ENCODE measurements at places on chromosomes 16 and 17.

DNA sequence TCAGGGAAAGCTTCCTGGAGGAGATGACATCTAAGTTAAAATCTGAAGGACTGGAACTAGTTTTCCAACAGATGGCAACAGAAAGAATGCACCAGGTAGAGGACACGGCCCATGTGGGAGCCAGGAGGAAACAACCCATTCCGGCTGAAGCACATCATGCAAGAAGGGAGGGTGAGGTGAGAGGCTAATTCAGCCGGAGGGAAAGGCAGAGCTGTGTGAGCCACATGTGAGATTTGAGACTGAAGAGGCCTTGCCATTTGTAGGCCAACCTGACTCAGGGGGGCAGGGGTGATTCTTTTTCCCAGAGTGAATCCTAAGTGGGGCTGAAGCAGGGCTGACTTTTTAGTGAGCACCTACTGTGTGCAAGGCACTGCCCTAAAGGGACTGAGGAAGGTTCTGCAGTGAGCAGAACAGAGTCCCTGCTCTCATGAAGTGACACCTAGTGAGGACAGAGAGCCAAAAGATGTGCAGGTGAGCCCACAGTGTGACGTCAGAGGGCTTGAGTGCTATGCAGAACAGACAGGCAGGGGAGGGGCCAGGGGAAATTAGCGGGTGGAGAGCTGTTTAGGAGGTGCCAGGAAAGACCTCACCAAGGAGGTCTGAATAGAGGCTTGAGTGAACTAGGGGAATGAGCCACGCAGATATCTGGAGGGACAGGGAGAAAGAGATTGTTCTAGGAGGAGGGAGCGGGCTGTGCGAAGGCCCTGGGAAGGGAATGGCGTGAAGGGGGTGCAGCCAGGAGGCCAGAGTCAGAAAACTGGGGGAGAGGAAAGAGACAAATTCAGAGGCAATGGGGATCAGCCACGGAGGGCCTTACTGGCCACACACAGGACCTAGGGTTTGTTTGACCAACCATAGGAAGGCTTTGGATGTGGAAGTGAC lies 19.8 kb upstream of the IL21R start:
- DNase-seq, result no peak

DNA sequence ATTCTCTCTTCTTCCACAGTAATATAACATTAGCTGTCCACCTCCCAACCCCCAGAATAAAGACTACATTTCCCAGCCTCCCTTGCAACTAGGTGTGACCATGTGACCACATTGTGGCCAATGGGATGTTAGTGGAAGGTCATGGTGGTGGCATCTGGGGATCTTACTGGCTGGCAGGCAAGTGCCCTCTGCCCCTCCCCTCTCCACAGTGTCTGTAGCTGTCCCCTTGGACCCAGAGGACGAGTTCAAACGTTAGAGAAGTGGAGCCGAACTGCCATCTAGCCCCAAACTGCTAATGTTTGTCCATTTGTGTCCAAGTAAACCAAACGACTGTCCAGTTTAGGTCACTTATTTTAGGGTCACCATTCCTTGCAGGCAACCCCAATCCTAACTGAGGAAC lies 26.6 kb upstream of the KCNG4 start:
- DNase-seq, result no peak

DNA sequence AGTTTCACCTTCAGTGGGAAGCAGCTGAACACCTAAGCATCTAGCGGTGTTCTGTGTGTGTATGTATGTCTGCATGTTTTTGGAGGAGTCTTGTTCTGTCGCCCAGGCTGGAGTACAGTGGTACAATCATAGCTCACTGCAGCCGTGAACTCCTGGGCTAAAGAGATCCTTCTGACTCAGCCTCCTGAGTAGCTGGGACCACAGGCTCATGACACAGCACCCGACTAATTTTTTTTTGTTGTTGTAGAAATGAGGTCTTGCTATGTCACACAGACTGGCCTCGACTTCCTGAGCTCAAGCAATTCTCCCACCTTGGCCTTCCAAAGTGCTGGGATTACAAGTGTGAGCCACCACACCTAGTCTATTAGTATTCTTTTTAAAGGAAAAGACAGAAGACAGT lies 30.2 kb upstream of the FAAP100 start:
- DNase-seq, result no peak

DNA sequence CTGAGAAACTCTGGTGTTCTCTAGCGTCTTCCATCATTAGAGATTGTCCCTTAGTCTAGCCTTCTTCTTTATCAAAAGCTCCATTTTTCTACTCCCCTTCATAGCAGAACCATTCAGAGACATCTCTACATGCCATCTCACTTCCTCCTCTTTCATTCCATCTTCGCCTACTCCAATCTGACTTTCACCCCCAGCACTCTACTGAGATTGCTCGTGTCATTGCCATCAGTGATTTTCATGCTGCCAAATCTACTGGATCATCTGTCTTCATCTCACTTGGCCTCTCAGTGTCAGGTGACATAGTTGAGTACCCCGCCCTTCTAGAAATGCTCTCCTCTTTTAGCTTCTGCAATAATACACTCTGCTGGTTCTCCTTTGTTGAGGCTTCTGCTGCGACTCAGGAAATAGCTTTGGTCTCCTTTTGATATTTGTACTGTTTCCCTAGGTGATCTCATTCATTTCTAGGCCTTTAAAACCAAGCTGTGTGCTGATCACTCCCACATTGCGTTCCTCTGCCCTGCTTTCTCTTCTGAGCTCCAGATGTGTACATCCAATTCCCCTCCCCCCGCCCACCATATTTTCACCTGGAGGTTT lies 119.1 kb downstream of the FTO start:
- DNase-seq, result no peak

DNA sequence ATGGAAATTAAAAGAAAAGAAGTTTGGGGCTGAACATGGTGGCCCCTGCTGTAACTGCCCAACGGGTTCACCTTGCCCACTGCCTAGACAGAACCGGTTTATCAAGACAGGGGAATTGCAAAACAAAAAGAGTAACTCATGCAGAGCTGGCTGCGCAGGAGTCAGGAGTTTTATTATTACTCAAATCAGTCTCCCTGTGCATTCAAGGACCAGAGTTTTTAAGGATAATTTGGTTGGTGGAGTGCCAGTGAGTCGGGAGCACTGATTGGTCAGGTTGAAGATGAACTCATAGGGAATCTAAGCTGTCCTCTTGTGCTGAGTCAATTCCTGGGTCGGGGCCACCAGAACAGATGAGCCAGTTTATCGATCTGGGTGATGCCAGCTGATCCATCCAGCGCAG lies 4.4 kb upstream of the SCPEP1 start:
- no peak for DNase-seq

- no peak for DNase-seq
Measured at GRCh38 chr16:12535535-12536411, 267.9 kb downstream of the CPPED1 start.

Measured in GM04504 (cell line).